ENCODE measurements at places on chromosomes 7 and 10. TPM values are rescaled to one million over a fixed set of nuclear protein-coding genes. Genes with fewer than 3 reads are reported as not detected.

The C7orf57 gene
- 2.3 TPM for total RNA-seq

The FRA10AC1 gene
- 6.0 TPM for total RNA-seq

The SLC26A5 gene
- total RNA-seq: not detected

The OPALIN gene
- total RNA-seq: not detected

The OR2A14 gene
- total RNA-seq: not detected

The CAMK2B gene
- total RNA-seq: 0.04 TPM

The ARPC1B gene
- total RNA-seq: 450 TPM

The CYP3A5 gene
- total RNA-seq: 0.53 TPM

The SPDYE2 gene
- total RNA-seq: not detected

The GRID1 gene
- not detected for total RNA-seq

The C10orf95 gene
- 3.2 TPM for total RNA-seq

The NPY gene
- total RNA-seq: not detected

The CNPY1 gene
- total RNA-seq: not detected

All from hair follicular keratinocyte (primary cell).